ENCODE measurements at places on chromosomes 7 and 10.
A peak's percentile ranks its signal among the peaks of the same experiment; 100 is the strongest.

DNA sequence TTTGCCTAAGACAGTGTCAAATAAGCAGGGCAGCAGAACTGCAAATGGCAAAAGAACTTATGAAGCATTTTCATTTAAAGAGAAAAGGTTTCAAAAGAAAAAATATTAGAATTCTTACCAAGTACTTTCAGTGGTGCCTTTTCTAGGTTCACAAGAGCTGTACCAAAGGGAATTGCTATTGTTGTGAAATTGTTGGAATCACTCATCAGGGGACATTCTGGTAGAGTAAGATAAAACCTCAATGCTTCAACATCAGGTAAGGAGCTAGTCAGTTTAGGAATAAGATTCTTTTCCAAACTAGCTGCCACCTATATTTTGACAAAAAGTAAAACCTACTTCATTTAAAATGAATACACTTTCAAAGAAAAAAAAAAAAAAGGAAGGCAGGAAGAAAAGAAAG is 85.0 kb downstream of the HERC4 start:
- DNase-seq = peak; percentile 27

- DNase-seq = no peak
Measured at GRCh38 chr10:5509236-5509635, 9.9 kb upstream of the CALML5 start.

GRCh38 chr7:25093268-25093826 is 31.7 kb downstream of the CYCS start:
- DNase-seq = peak; percentile 85

DNA sequence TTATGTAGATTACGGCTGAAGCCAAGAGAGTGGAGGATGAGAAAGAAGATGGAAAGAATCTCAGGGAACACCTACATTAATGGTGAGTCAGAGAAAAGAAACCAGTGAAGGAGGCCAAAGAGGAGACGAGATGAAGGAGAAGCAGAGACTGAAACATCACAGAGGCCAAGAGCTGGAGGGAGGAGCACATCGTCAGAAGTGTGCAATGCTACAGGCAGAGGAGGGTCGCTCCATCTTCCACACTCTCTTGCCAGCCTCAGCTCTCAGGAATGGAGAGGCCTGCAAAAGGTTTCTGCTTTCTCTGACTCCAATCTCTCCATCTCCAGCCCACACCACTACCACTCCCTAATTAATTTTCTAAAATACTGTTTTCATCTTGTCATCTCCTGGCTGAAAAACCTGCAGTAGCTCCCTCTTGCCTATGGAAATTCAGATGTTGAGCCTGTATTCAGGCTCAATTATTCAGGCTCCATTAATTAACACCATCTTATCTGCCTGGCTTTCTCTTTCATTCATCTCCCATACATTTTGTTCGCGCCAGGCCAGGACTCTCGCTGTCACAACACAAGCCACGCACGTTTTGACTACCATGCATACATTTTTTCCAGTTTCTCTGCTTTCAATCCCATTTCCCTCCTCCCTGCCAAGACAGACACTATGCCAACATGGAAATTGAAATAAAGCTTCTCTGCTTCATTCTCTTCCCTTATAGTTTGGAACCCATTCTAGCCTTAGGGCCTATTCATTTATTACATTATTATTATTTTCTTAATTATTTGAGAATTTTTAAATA is 165.8 kb downstream of the INHBA start:
- DNase-seq = peak; percentile 4

DNA sequence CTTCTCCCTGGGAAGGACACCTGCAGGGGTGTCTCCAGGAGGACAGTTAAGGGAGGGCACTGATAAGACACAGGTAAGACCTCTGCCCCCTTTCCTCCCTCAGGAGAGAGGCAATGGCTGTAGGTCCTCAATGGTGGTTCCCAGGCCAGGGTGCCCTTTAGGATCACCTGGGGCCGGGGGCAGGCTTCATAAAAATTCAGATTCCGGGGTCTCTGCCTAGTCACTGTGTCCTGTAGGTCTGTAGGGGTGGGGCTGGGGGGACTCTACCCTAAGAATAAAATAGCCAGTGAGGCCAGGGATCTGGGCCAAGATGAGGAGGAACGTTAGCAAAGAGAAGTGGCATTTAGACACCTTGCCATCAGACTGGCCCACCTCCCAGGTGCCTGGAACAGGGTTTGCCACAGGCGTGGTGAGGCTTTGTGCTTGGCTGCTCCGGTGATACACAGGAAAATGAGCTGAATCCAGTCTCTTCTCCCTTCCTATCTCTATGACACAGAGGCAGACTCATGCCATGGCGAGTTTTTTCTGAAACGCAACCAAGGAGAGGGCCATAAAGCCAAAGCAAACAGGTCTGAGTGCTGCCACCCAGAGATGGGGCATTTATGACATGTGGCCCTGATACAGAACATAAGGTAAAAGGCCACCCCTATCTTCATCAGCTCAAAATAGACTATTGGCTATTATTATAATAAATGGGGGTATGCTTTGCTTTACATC is 52.6 kb downstream of the SH3PXD2A start:
- no peak for DNase-seq
